Hematopoietic multipotent progenitor cell treated with erythropoietin and hydrocortisone succinate and interleukin-3 and kit ligand, for 15 days (in vitro differentiated cells): ENCODE measurements at places on chromosomes 4 and X.

DNA sequence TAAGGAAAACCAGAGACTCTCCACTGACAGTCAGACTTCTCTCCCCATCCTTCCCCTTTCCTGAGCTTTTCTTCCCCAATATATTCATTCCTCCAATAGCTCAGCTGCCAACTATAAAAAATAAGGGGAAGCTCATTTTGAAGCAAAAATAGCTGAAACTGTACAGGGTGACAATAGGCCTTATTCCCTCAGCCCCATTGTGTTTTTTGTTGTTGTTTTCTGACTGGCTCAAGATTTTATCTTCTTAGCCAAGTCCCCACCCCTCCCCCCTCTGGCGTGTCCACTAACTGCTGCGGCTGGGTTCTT is 26.2 kb downstream of the PRPS1 start:
- DNase-seq = no peak

DNA sequence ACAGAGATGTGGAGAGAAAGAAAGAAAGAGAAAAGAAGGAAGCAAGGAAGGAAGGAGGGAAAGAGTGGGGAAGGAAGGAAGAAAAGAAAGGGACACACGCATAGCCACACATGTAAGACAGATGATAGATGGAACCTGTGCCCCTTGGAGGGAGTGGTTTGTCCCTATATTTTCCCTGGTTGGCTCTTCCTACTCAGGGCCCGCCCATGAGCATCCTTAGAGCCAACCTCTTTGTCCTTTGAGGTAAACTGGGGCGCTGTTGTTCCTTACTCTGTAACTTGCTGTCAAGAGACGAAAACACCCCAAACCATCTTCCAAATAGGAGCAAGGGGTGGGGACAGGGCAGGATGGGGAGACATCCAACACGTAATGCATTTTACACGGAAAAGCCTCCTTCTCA is 220.9 kb downstream of the MAML3 start:
- DNase-seq = no peak

- no peak for DNase-seq
These were observed 15.0 kb upstream of the PRDM8 start for GRCh38 chr4:80182237-80182866.

DNA sequence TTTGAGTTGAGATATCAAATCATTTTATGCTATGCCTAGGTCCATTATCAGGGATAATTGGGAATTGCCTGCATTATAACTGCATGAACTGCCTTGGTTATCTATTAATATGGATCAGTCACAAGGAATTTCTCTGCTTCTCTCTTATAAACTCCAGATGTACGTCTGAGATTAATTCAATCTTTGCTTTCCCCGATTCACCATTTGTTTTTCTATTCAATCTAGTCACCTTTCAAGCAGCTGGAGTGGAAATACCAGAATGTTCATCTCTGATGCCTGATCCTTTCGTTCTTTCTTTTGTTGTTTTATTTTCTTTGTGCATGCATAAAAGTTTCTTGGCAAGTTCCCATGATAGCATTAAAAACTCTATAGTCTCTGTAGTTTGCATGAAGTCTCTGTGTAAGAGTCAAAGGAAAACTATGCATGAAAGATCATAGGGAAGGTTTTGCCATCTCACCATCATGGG is 22.6 kb downstream of the SYNPO2 start:
- DNase-seq = no peak

- no peak for DNase-seq
These were observed 46.1 kb downstream of the ARHGAP24 start for GRCh38 chr4:85520765-85521749.

DNA sequence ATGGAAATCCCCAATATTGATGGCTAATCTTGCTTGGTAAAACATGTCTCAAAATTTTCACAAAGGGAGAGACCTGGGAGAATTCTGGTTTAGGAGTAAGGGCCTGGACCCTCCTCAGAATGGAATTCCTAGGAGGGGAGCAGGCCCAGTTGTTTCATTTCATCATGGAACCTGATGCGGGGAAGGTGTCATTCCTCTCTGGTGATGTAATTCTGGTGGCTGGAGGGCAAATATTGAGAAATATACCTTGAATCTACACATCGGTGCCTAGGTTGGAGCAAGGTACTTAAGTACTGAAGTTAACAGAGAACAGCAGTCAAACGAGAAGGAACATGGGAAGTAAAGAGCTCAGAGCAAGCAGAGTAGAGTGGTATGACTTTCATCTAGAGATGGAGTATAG is 23.2 kb upstream of the CCSER1 start:
- no peak for DNase-seq

DNA sequence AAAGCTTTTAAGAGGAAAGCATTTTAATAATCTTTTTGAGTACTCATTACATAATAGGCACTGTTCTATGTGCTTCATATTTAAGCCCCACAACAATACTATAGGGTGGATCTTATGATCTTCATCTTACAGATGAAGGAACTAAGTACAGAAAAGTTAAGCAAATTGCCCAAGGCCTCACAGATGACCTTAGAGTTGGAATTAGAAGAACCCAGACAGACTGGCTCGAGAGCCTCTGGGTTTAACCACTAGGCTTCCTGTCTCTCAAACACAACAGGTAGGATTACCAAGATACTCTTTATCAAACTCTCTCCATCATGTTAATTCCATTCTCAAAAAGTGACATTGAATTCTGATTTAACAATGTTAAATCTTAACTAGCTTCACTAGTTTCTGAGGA is 23.8 kb downstream of the TRPC5 start:
- DNase-seq = no peak

GRCh38 chrX:45196701-45197100 is 4.0 kb downstream of the DIPK2B start:
- DNase-seq = no peak

GRCh38 chr4:21090094-21090666 is 389.9 kb downstream of the PACRGL start:
- DNase-seq = no peak

DNA sequence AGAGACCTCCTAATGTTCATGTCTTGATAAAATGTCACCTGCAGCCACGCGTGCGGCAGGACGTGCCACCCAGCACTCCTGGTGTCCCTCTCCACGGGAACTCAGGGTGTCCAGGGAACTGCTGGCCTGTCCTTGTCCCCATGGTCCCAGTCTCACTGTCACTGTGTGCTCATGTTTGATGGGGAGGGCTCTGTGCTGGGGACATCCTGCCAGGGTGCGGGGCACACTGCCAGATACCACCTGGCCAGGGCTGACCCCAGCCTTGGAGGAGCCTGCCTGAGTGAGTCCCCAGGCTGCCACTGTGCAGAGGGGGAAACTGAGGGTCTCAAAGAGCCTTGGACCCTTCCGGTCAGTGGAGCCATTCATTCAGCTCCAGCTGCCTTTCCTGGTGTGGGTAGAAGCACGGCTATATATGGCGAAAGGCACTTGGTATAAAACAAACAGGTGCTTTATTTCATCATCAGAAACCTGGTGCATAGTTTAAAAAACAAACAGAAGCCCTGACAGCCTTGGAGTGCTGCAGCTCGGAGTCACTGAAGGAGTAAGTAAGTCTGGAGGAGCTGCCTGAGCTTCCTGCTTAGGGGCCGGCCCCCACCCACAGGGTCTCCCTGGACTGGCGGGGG is 33.0 kb downstream of the NOP14 start:
- DNase-seq = no peak

GRCh38 chr4:176099314-176099713 is 33.7 kb downstream of the WDR17 start:
- DNase-seq = no peak

DNA sequence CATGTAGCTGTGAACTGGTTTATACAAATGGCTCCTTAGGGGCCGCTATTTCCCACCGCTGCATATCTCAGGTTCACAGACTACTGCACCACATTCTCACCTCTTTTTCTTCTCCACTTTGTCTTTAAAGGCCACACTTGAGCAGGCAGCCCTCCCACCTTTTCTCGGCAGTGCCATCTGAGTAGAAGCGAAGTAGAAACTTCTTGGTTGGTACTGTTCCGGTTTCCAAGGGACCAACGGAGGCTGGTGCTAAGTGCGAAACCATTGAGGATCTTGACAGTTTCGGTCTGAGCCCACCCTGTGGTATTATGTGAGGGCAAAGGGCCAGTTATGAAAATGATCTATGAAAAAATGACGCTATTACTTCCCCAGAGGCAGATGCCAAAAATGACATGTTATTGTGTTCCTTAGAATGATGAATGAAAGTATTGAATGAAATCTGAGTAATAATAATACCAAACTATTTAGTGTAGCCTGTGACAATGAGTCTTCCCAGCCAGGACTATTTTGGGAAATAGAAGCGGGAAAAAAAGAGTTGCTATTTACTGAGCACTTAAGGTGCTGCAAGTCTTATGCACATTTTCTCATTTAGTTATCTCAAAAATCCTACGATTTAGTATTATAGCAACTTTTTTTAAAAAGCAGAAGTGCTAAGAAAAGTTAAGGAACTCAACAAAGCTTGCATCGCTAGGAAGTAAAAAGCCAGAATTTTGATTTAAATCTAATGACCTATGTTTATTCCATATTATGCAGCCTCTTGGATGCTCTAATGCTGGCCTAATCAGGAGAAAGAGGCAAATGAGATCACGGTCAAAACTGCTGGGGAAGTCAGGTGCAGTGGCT is 29.6 kb upstream of the CHRNA9 start:
- no peak for DNase-seq

DNA sequence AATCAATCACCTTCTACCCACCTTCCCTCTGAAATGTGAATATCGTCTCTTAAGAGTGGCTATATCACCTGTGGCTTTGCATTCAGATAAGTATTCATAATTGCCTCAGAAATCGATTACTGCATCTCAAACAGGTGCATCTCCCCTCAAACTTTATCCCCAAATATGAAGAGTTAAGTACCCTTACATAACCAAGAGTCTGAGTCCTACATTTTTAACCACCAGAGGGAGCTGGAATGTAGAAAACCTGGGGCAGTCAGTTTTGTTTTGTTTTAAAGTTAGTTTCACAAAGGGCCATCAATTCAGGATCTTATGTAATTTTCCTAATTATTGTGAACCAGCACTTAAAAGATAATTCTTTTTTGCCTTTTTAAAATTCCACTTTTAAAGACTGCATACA is 5.7 kb downstream of the TCEANC start:
- DNase-seq = peak; percentile 76

GRCh38 chrX:150664290-150664689 is 28.9 kb upstream of the MTMR1 start:
- DNase-seq = no peak

DNA sequence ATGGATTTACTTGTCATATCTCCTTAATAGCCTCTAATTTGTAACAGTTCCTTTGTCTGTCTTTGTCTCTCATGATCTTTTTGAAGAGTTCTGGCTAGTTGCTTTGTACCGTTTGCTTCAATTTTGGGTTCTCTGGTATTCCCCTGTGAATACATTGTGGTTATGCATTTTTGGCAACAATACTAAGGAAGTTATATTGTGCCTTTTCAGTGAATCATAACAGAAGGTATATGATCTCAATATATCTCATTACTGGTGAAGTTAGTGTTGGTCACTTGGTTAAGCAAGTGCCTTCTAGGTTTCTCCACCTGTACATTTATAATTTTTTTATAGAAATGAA is 48.6 kb downstream of the DCLK2 start:
- no peak for DNase-seq

DNA sequence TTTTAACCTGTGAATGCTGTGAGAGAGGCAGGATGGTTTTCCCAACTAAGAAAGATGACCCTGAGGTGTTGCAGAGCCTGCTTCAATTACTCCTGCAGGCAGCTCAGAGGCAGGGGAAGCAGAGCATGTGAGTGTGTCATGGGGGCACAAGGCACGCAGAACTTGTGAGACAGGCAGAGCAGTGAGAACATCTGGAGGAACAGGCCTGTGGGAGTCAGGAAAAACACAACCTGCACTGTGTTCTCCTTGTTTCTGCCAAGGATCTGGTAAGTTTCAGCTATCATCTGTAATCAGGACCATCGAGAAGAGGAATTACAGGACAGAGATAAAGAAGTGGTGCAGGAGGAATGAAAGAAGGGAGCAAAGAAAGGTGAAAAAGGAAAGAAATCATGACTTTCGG is 741.8 kb upstream of the INTU start:
- DNase-seq = no peak

GRCh38 chr4:2142630-2143427 is 83.7 kb downstream of the NAT8L start:
- no peak for DNase-seq

- DNase-seq = no peak
These were observed 311.7 kb downstream of the FBXW7 start for GRCh38 chr4:152224223-152224622.

- DNase-seq = no peak
These were observed 18.5 kb upstream of the ASB5 start for GRCh38 chr4:176287546-176287945.

- DNase-seq = no peak
These were observed 287.7 kb downstream of the CPXCR1 start for GRCh38 chrX:89034679-89035078.

GRCh38 chr4:38914854-38915253 is 47.2 kb downstream of the FAM114A1 start:
- DNase-seq = no peak
